Stimulated activated naive CD4-positive, alpha-beta T cell treated with Interleukin-2 at 50 U/mL for 16 hours (primary cell): ENCODE measurements at places on chromosomes 2 and 18.

GRCh38 chr2:234968631-234969305, 17.0 kb downstream of the SH3BP4 start:
- no peak for DNase-seq

DNA sequence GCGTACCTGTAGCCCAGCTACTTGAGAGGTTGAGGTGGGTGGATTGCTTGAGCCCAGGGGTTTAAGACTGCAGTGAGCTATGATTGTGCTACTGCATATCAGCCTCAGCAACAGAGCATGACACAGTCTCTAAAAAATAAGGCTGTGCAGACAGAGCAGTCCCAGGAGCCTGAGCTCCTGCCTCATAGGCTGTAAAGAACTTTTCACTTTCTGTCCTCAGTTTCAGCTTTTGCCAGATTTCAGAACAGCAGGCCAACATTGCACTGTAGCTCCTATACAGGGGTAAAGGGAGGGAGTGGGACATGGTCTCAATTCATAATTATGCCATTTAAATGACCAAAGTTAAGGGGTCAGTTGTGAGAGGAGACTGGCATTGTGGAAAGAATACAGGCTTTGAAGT, 150.6 kb downstream of the GALNT1 start:
- no peak for DNase-seq

DNA sequence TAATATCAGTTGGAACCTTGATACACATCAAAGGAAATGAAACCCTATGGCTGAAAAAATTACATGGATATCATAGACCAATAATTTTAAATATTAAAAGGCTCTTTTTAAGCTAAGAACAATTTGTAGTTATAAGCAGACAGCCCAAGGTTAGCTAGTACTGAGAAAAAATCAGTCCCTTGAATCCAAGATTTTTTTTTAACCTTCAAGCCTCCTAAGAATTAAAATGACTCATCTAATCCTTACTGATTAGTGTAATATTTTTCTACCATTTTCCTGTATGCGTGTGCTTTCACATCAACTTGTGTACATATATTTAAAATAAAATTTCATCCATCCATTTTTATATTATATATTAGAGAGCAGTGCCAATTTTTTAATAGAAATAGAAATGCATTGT, 1004.9 kb upstream of the ZEB2 start:
- no peak for DNase-seq

DNA sequence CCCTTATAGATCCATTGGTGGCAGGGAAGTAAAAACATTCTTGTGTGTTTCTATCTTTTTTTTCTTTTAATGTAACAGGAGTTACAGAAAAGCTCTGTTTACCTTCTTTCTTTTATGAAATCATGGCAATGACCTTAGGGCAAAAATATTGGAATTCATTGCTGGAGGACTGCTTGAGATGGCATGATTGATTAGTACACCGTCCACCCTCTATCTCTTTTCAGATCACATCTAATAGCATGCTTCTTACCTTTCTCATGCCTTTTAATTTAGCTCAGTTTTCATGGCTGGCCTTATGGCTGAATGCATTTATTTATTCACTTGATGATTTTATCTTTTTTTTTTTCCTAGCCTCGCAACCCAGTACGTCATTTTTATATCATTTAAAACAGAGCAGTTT, 177.6 kb upstream of the CDH20 start:
- DNase-seq: no peak

- DNase-seq: no peak
Observed at GRCh38 chr2:238142382-238143205, 4.1 kb downstream of the KLHL30 start.

GRCh38 chr2:66575625-66576310, 140.8 kb downstream of the MEIS1 start:
- DNase-seq: no peak

DNA sequence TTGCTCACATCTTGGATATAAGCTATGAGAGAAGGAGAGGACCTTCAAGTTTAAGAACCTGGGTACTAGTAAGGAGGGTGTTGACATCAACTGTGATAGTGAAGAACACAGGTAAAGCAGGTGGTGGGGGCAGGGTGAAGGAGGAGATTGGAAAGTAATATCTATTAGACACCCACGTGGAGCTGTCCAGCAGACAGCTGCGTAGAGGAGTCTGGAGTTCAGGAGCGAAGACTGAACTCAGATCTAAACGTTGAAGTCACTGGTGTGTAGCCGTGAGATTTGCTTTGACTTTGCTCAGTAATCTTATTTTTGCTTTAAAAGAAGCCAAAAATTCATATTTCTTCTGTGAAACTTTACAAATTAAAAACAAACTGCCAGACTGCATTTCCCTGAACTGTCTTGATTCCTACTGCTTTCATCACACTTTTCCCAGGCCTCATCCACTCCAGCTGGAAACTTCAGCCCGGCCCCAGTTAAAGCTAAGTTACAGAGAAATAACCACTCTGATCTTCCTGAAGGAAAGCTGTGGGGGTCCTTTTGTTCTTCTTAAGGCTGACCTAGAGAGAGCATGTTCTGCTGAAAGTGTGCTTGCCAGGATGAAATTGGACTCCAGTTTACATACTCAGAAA, 533.3 kb downstream of the CNTNAP5 start:
- DNase-seq: no peak

- no peak for DNase-seq
Observed at GRCh38 chr2:153939124-153939796, 67.5 kb downstream of the GALNT13 start.

DNA sequence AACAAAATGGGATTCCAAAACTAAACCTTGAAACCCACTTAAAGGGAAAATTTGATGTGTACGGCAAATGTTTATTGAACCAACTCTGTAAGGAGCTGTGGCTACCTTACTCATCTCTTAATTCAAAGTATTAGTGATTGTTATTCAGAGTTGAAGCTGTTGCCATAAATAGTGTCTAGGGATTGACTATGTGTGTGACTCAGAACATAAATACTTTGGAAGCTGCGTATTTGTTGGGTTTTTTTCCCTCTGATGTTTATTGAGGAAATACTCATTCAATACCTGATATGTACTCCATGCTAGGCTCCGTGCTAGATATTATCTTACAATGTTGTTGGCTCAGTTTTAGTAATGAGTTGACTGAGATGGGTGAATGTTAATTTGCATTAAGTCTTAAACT, 90.4 kb downstream of the PTRHD1 start:
- DNase-seq: no peak

GRCh38 chr2:100560216-100560830, 2.5 kb upstream of the PDCL3 start:
- DNase-seq: no peak
